Posterior vena cava (tissue), 2 donors: ENCODE measurements at places on chromosomes 16 and 17. TPM values are rescaled to one million over a fixed set of nuclear protein-coding genes. Genes with fewer than 3 reads are reported as not detected.

The CORO6 gene
- 26.7 TPM for total RNA-seq

The TOX3 gene
- total RNA-seq: not detected

The CDH13 gene
- 32.0 TPM for total RNA-seq

The EIF3CL gene
- 42.2 TPM for total RNA-seq

The KRT20 gene
- total RNA-seq: not detected
